T-helper 9 cell (primary cell): ENCODE measurements at places on chromosomes 2 and 18.

GRCh38 chr2:102806250-102806837, 44.5 kb downstream of the TMEM182 start:
- peak; percentile 6 for DNase-seq

DNA sequence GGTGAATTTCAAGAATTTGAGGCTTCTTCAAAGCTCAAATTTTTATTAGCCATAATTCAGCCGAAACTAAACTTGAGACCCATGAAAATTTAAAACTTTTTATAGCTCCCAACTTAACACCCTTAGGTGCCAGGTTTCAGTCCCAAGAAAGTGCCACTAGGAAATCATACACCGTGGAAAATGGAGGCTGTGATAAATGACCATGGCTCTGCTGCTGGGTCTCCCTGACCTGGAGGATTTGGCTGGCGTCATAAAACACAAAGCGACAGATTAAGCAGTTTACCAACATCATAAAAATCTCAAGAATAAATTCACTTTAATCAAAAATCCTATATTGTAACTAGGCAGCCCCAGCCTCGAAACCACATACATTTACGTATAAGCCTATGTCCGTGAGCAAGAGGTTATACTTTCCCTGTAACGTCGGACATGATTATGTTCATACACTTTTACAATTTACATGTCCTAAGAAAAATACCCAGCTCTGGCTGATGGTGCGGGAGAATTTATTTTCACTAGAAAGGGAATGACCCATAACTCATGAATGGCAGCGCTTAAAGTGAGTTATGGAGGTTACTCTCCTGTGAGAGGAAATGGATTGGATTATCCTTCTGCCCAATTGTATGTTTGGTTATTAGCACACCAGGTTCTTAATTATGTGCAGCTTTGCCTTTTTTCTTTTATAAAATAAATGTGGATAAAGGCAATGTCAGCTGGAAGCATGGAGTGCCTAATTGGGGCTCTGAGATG, 329.4 kb downstream of the AGPS start:
- DNase-seq = no peak

- no peak for DNase-seq
Measured at GRCh38 chr2:203719456-203720410, 13.3 kb downstream of the CD28 start.

GRCh38 chr2:136332436-136333095, 214.6 kb upstream of the CXCR4 start:
- no peak for DNase-seq

- no peak for DNase-seq
Measured at GRCh38 chr2:18991177-18992168, 366.9 kb downstream of the OSR1 start.

DNA sequence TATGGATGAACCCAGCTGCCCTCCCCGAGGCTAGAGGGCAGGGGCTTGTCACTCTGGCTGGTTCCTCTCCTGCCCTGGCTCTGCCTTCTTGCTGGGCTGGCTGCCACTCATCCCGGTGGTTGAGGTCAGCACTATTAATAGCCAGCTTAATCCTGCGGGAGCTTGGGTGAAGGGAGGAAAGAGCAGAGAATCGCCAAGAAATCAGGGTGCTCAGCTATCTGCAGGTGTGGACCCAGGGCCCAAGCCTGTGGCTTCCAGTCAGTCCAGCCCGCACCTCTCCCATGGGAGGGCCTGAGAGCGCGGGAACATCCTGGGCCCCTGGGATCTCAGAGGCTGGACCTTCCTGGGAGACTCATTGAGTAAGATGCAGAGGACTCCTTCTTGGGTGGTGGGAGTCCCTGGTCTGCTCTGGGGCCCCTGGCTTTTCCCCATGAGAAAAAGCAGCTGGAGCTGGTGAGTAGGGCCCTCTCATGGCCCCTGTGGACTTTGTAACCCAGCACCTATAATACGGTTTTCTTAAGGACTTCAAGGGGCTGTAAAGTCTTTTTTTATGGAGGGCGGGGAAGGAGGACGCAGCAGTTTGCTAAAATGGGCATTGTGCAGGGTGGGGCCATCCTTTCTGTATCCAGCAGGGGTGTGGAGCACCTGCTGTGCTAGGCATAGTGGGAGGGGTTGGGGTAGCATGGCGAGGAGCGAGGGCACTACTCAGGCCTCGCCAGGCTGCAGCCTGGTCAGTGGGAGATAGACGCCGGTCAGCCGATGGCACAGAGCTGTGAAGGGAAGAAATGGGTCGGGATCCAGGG, 27.4 kb upstream of the CNNM3 start:
- DNase-seq = no peak

DNA sequence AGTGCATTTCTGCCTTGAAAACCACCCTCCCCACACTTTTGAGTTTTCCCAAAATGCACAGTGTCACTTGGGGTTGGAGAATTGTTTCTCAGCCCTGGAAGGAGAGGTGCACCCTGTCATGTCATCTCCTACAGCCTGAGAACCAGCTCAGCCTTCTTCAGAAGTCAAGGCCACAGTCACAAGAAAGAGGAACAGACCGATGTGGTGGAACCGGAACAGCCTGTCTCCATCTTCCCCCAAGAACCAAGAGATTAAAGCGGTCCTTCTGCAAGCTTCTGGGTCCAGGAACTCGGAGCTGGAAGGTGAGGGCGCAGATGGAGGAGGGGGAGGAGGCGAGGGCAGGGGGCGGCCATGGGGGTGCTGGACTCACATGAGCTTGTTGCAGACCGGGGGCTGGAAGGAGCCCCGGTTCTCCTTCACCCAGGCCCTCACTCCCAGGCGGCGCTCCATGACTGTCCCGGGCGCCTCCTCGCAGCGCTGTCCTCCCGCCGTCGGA, 248 bp downstream of the HAAO start:
- no peak for DNase-seq

DNA sequence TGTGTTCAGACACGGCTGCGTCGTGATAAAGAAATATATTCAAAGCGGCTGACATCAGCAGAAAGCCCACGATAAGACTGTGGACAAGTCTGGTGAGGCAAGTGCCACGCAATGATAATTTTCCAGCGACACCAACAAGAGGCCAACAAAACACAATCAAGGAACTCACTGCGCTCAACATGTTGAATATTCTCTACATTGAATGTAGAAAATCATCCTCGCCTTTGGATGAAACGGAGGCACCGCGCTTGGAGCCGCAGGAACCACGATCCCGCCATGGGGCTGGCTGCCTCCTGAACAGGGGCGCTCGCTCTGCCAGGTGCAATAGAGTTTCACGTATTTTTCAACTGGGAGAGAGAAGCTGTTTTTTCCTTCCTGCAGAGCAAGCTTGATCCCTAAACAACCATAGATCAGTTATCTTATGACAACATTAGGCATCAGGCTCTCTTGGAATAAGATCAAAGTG, 220.3 kb downstream of the ATAD2B start:
- DNase-seq = no peak

DNA sequence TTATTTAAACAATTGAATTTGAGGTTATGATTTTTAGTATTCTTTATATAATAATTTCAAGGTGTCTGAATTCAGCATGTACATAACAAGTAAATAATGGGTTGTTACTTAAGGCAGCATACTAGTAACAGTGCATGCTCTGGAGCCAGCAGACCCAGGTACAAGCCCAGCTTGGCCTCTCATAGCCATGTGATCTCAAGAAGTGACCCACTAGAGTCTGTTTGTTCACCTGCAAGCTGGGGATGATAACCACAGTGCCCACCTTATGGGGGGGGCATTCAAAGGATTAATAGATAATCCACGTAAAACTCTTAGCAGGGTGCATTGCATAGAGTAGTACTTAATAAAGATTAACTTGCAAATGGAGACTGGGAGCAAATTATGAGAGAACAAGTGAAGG, 163.6 kb downstream of the TRABD2A start:
- DNase-seq = no peak

DNA sequence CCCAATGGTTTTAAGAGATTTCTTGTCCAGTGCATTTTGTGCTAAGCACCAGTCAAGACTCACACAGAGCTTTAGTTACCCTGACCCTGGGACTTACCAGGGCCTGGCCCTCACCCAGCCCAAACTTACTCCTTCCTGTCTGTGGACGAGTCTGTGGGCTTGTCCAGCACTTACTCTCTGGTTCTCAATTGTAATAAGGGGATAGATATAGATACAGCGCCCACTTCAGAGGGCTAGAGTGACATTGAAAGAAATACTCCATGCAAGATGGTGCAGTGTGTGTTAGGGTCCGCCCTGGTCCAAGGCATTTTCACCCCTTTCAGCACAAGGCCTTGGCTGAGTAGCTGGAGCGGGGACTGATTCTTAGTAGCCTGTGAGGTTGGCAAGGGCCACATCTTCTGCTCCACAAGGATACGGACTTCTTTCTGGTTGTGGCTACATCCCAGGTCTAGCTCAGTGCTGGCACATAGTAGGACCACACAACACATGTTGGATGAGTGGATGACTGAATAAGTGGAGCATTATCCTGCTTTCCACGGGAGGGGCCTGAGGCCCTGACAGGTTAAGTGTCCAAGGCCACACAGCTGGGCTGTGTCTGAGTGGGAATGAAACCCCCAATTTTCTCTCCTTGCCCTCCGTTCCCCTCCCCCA, 3.8 kb upstream of the ARID5A start:
- no peak for DNase-seq

GRCh38 chr2:109547280-109547679, 66.5 kb downstream of the SEPTIN10 start:
- no peak for DNase-seq

DNA sequence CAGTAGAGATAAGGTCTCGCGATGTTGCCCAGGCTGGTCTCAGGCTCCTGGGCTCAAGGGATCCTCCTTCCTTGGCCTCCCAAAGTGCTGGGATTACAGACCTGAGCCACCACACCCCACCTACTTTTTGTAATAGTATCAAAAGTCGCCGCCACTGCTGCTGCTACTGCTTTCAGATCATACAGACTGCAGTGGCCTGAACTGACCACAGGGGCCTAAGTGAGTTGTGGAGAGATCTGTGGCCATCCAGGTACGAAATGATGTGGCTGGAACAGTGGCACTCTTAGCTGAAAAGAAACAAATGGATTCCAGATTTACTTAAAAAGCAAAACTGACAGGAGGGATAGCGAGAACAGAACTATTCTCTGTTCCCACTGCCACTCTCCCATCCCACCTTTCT, 32.9 kb upstream of the POMC start:
- no peak for DNase-seq

- DNase-seq = no peak
Measured at GRCh38 chr2:70305531-70305930, 3.7 kb upstream of the FAM136A start.

- no peak for DNase-seq
Measured at GRCh38 chr2:224922142-224922727, 120.0 kb downstream of the DOCK10 start.

DNA sequence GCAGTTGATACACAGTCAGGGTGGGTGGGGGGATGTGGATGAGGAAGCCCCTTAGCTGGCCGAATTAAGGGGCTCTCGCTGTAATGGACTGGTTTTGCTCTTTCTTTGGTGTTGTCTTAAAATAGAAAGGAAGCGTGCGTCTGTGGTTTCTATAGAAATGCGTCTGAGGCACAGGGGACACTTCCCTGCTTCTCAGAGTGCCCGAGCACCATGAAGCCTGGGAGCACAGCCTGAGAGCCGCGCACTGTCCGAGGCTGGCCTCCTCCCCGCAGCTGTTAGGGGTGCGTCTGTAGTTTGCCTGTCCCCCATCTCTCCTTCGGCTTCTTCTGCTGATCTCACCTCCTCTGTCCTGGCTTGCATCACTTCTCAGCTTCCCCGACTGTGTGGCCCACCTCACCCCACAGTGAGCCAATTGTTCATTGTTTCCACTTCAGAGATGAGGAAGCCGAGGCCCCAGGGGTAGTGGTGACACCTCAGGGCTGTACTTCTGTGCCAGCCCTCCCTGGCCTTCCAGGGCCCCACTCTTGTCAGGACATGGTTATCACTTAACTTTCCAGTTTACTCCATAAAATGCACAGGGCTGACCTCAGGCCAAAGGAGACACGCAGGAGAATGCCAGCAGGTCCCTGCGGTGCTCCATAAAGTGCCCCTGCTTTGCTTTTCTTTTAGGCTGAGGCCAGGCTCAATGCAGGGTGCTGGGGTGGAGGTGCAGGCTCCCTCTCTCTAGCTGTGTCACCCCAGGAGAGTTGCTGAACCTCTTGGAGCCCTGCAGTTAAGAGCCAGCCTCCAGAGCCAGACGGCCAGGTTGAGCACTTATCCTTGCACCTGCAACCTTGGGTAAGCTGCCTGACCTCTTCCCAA, 210.6 kb downstream of the SEPTIN10 start:
- no peak for DNase-seq

DNA sequence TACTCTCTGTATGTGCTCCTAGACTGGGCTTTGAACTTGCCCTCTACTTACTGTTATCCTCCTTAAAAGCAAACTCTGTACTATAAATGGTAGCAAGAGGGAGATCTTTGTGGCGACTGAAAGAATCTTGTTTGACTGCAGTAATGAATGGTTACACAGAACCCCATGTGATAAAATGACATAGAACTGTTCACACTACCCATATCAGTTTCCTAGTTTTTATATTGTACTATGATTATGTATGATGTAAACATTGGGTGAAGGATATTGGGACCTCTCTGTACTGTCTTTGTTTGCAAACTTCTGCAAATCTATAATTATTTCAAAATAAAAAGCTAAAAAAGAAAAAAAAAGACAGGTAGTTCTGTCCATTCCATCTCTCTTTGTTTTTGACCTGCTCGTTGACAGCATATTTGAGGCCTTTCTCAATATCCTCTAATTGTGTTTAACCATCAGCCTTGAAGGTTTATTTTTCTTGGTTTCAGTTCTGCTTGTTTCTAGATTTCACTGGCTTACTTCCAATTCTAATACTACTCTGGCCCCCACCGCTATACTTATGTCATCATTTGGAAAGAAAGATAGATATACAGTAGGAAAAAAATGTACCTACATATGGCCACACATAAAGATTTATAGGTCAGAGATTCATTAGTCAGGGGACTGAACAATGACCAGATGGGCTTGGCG, 79.2 kb upstream of the MYO3B start:
- no peak for DNase-seq

DNA sequence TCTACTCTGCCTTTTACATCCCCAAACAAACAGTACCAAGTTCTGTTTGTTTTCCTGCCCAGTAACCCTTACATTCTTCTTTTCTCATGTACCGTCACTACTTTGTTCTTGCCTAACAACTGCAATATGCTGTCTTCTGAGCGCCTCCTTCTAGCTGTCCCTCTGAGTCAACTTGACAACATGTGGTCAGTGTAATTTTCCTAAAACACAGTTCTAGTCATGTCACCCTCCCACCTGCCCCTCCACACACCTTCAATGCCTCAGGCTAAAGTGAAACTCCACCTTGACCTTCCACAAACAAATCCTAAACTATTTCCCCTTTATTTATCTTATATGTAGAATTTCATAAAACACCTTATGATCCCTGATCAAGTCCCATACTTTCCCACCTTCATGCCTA, 124.6 kb upstream of the CD302 start:
- no peak for DNase-seq

- DNase-seq = no peak
Measured at GRCh38 chr18:56316727-56317126, 321.7 kb downstream of the TXNL1 start.
